ENCODE measurements at places on chromosomes 4 and X.

DNA sequence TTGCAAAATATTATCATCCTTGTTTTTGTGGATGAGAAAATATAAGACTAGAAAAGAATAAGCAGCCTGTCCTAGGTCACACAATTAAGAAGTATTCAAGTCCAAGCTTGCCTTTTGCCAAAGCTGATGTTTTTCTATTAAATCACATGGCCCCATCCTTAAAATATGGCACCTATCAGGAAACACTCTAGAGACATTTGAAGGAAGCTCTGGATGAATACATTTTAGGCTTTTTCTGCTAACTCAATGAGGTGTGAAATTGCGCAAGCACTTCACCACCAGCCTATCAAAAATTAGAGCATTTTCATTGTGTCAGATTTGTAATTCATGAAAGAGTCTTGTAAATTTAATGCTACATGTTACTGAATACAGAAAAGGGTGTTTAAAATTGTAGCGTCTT is 251.1 kb upstream of the MAD2L1 start:
- DNase-seq: no peak

- DNase-seq: no peak
Measured at GRCh38 chr4:162104459-162105124, 59.2 kb downstream of the FSTL5 start.

- DNase-seq: no peak
Measured at GRCh38 chr4:11624370-11624769, 195.7 kb upstream of the HS3ST1 start.

DNA sequence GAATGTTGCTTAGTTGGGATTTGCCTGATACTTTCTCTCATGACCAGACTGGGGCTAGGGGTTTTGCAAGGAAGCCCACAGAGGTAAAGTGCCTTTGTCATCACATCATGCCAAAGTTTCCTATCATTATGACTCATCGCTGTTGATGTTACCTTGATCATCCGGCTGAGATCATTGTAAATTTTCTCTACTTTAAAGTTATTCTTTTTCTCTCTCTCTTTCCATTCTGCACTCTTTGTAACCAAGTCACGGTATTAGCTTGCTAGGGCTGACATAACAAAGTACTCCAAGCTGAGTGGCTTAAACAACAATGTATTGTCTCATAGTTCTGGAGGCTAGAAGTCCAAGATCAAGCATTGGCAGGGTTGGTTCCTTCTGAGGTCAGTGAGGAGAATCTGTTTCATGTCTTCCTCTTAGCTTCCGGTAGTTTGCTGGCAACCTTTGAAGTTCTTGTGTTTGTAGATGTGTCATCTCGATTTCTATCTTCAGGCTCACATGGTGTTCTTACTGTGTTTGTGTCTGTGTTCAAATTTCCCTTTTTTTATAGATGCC is 113.0 kb downstream of the DTHD1 start:
- DNase-seq: peak; percentile 59

DNA sequence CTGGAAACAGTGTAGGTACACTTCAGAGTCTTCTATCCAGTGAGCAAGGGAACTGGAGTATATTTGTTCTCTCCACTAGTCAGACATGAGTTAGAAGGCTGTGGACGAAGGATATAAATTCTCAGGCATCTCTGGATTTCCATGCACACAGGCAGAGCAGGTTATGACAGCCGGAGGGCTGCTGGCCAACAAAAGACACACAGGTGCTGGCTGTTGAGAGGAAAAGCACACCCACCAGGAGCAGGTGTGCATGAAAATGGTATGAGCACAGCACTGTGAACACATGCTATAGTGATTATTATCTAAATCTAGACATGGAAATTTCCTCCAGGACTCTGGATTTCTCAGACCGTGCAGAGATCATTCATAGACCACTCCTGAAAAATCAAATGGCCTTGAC is 444.7 kb upstream of the RPS6KA3 start:
- no peak for DNase-seq

DNA sequence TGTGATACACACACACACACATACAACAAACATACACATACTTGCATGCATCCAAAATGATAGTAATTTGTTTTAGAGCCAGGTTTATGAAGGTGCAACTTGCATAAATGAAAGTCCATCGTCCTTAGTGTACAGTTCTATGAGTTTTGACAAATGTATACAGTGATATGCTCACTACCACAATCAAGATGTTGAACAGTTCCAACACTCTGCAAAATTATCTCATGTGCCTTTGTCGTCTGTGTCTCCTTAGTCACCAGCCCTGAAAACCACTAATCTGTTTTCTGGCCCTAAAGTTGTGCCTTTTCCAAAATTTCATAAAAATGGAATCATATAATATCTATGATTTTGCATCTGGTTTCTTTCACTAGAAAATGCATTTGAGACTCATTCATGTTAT is 67.8 kb upstream of the ANXA3 start:
- no peak for DNase-seq

DNA sequence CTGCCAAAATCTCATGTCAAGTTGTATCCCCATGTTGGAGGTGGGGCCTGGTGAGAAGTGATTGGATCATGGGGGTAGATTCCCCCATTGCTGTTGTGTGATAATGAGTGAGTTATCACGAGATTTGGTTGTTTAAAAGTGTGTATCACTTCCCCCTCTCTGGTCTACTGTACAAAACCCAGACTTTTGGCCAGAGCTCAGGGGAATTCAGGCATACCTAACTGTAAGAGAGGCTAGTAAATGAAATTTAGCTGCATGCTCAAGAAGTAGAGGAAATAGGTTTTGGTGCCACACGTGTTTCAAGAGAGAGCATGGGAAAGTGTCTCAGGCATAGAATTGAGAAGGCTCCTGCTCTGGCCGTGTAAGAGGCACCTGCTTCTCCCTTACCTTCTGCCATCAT is 190.5 kb upstream of the GALNTL6 start:
- DNase-seq: no peak

- no peak for DNase-seq
Measured at GRCh38 chr4:20299515-20299914, 47.8 kb downstream of the SLIT2 start.

GRCh38 chr4:94160774-94161173 is 46.9 kb upstream of the SMARCAD1 start:
- DNase-seq: no peak

- DNase-seq: no peak
Measured at GRCh38 chr4:72767618-72768302, 198.7 kb upstream of the ADAMTS3 start.

DNA sequence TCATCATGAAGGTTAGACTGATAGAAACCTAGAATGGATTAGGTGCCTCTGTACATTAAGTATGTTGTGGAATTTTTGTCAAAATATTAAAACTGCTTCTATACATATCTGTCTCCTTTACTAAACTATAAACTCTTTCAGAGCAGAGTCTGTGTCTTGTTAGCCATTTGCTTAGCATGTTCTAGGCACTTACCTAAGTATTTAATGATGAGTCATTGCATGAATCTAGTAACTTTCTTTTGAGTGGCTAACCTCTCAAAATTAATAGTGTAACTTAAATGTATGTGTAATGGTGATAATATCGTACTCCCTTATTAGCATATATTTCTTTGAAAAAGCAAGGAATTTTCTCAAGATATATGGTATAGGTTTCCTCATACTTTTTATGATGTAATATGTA is 57.8 kb downstream of the RAP1GDS1 start:
- DNase-seq: no peak

DNA sequence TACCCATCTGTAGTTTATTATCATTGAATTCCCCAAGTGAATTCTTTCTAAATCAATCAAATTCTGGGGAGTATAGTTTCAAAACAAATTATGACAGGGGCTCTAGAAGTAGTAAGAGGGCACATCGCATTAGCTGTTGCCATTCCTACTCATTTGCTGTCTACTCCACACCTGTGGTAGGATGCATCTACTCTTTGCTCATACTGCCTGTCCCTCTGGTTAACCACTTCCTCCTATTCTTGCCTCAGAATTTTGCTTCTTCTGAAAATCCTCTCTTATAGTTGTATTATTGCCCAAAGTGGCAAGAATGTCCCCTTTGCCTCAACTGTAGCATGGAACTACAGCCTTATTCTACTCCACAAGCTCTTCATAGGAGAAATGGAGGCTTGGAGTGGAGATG is 12.7 kb upstream of the DGKK start:
- DNase-seq: no peak

DNA sequence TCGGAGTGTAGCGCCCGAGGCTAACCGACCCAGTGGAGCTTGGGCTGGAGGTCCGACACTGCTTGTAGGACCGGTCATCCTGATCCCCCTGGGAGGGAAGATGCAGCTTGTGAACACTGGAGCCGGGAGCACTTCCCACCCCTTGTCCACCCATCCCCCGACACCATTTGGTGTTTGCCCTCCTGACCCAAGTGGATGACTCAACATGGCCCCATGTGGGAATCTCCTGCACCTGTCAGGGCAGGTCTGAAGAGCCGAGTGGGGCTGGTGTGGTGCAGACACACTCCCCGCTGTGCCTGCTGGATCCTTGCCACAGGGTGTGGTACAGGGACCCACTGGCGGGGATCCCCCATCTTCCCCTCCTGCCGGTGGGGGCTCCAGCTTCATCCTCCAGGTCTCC is 90.0 kb upstream of the AFAP1 start:
- no peak for DNase-seq

DNA sequence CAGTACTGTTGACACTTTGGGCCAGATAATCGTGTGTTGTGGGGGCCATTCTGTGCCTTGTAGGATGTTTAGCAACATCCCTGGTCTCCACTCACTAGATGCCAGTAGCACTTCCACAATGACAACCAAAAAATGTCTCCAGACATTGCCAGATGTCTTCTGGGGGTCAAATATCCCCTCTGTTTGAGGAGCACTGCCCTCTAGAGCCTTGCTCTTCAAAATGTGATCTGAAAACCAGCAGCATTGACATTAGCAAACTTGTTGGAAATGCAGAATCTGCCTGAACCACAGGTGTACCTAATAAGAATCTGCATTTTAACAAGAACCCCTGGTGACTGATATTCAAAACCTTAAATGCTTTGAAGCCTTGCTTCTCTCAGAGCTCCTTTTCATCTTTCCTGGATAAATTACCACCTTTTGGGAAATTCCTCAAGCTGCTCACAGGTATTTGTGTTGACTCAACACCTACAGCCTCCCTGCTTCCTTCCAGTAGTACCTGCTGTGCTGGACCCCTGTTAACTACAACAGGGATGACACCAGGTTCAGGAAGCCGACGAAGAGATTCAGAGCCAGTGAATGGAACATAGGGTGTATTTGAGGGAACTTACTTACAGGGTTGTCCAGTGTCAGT is 459.0 kb upstream of the NR3C2 start:
- no peak for DNase-seq

- no peak for DNase-seq
Measured at GRCh38 chr4:101119141-101119540, 228.2 kb downstream of the PPP3CA start.

DNA sequence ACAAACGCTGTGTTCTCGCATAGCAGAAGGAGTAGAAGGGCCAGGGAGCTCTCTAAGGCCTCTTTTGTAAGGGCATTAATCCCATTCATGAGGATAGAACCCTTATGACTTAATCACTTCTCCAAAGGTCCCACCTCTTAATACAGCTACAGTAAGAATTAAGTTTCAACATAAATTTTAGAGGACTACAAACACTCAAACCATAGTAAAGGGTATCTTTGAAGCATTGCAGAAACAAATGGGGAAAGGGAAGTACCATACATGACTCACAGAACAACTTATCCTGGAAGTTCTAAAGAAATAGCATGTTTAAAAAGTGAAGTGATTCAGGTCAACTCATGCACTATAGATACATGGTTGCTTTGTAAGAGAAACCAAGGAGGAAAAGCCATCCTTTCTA is 680.8 kb downstream of the RPA4 start:
- no peak for DNase-seq

GRCh38 chr4:2944091-2944482 is 19.1 kb downstream of the NOP14 start:
- no peak for DNase-seq

- DNase-seq: no peak
Measured at GRCh38 chr4:58739275-58739674, 1629.1 kb upstream of the IGFBP7 start.

DNA sequence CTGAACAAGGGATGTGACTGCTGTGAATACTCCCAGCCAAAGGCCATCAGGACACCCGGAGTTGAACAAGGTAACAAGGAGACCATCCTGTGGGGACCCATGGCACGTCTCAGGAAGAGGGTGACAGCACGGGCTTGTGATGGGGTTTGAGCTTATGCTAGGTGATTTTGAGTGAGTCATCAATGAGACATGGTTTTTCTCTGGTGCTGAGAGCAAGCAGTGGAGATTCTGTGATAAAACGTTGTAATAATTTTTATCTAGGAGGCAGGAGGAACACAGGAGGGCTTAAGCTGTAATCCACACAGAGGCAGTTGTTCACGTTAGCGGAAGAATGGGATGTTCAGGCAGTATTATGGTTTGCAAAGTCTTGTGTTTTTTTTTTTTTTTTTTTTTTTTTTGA is 36.0 kb downstream of the TRIML1 start:
- no peak for DNase-seq

DNA sequence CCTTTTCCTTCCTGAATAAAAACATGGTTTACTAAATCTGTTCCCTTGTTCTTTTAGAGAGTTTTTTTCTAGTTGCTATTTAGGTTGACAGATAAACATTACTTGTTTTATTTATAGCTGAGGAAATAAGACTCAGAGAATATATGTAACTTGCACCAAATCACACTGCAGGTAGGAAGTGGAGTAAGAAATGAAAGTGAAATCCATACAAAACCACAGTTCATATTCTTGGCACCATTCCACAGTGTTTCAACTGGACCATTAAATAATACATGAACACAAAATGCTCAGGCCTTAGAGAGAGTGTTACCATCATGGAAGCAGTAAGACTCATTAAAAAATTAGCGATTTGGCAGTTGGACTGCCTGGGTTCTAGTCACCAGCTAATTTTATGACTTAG is 326.9 kb upstream of the SLIT2 start:
- DNase-seq: no peak

- no peak for DNase-seq
Measured at GRCh38 chr4:925771-926500, 6.2 kb downstream of the GAK start.

GRCh38 chrX:54920610-54921426 is at the start of gene TRO:
Gene TRO, plus strand, starts transcription at chrX:54920824. Its CDS starts 1,423 bp downstream, at chrX:54922247.
- peak; percentile 30 for DNase-seq

GRCh38 chr4:67785528-67785927 is 31.3 kb upstream of the GNRHR start:
- DNase-seq: no peak

DNA sequence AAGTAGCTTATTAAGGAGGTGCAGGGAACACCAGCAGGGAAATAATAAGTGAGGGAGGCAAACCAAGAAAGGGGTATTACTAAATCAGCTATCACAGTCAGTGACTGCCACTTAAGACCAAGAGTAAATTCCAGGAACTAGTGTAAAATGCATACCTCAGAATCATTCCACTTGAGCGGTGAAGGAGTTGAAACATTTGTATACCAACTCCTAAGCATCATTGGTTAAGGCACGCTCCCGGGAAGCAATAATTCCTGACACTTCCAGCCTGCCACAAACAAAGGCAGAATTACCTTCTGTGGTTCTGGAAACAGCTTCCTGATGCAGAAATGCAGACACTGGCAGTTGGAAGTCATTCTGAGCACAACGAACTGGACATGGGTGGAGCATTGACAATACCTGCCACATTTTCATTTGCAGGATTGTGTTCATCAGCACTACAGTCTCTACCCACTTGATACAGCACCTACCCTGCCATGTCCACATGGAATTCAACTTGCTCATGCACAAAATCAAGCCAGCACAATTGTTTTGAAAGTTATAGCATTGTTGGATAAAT is 82.1 kb downstream of the PPP1R2C start:
- no peak for DNase-seq
